ENCODE measurements at places on chromosomes 1 and 21.

- DNase-seq, result no peak
- peaks cover 49% of the 10 kb centered on the region for H3K4me1 ChIP-seq
- no peak overlapping the region for H3K4me3 ChIP-seq
- H3K27ac ChIP-seq, result no peak overlapping the region
- no peaks in the 10 kb centered on the region for H3K36me3 ChIP-seq
Observed at GRCh38 chr1:193412748-193413147, 226.3 kb upstream of the B3GALT2 start.

GRCh38 chr1:57761628-57762027 is 337.8 kb upstream of the DAB1 start:
- no peaks in the 10 kb centered on the region for H3K36me3 ChIP-seq
- DNase-seq, result no peak
- H3K27me3 ChIP-seq, result peaks cover 10% of the 10 kb centered on the region
- H3K4me1 ChIP-seq, result no peaks in the 10 kb centered on the region

DNA sequence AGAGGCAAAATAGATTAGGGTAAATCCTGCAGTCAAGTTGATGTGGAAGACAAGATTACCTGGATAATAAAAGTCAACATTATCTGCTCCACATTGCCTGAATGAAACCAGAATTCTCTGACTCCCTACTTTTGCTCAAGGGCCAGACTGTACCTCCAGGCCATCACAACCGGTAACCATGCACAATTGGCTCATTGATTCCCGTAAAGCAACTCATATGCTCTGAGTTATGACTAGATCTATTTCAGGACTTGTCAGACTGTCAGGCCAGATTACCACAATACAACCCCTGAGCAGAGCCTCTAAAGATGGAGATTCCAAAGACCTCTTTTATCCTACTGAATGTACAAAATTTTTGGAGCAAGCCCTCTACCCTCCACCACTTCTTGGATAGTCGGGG is 90.4 kb downstream of the ODF2L start:
- H3K4me1 ChIP-seq, result no peaks in the 10 kb centered on the region
- H3K27ac ChIP-seq, result no peak overlapping the region

DNA sequence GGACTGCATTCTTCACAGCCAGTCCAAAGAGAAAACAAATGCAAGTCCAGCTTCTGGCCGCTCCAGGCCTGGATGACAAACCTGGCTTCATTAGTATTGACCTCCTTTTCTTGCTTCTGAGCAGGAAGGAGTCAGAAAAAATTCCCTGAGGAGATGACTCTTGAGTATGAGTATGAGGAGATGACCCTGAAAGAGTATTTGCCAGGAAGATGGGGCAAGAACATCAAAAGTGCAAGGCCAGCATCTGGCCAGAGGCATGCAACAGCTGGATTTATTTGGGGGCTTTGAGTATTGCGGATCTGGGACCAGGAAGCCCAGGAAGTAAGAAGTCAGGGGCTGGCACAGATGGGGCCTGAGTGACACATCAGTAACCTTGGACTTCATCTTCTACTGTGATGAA is 113.9 kb downstream of the GLIS1 start:
- no peaks in the 10 kb centered on the region for H3K4me1 ChIP-seq
- no peak for DNase-seq
- H3K36me3 ChIP-seq, result no peaks in the 10 kb centered on the region
- no peaks in the 10 kb centered on the region for H3K27me3 ChIP-seq

GRCh38 chr1:17711941-17712340 is 43.2 kb upstream of the ACTL8 start:
- H3K27ac ChIP-seq, result no peak overlapping the region
- no peaks in the 10 kb centered on the region for H3K36me3 ChIP-seq
- no peaks in the 10 kb centered on the region for H3K4me1 ChIP-seq
- no peak overlapping the region for H3K4me3 ChIP-seq
- H3K27me3 ChIP-seq, result peaks cover 3% of the 10 kb centered on the region

- H3K4me1 ChIP-seq, result no peaks in the 10 kb centered on the region
- DNase-seq, result no peak
- H3K27me3 ChIP-seq, result peaks cover 8% of the 10 kb centered on the region
- no peak overlapping the region for H3K4me3 ChIP-seq
- no peaks in the 10 kb centered on the region for H3K36me3 ChIP-seq
- no peak overlapping the region for H3K27ac ChIP-seq
Observed at GRCh38 chr1:57109247-57109646, 143.4 kb upstream of the C8B start.

DNA sequence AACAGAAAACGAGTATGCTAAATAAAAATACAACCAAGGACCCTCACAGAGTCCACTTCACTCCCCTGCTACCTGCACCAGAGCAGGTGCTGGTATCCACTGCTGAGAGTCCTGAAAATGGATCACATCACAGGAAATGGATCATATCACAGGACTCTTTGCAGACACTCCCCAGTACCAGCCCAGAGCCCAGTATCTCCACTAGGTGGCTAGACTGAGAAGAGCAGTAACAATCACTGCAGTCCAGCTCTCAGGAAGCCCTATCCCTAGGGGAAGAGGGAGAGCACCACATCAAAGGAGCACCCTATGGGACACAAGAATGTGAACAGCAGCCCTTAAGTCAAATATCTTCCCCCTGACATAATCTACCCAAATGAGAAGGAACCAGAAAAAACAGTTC is 28.0 kb downstream of the AGBL4 start:
- no peak overlapping the region for H3K27ac ChIP-seq
- DNase-seq, result no peak
- H3K27me3 ChIP-seq, result peaks cover 3% of the 10 kb centered on the region
- H3K36me3 ChIP-seq, result no peaks in the 10 kb centered on the region
- H3K4me1 ChIP-seq, result no peaks in the 10 kb centered on the region

DNA sequence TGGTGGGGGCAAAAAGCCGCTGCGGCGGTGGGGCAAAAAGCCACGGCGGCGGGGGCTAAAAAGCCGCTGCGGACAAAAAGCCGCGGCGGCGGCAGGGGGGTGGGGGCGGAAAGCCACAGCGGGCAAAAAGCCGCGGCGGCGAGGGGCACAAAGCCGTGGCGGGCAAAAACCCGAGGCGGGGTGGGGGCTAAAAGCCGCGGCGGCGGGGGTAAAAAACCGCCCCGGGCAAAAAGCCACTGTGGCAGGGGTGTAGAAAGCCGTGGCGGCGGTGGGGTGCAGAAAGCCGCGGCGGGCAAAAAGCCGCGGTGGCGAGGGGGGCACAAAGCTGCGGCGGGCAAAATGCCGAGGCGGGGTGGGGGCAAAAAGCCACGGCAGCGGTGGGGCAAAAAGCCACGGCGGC is 3901.8 kb downstream of the SRGAP2C start:
- no peaks in the 10 kb centered on the region for H3K4me1 ChIP-seq
- no peak overlapping the region for H3K4me3 ChIP-seq
- H3K27me3 ChIP-seq, result peaks cover 3% of the 10 kb centered on the region
- no peak for DNase-seq

DNA sequence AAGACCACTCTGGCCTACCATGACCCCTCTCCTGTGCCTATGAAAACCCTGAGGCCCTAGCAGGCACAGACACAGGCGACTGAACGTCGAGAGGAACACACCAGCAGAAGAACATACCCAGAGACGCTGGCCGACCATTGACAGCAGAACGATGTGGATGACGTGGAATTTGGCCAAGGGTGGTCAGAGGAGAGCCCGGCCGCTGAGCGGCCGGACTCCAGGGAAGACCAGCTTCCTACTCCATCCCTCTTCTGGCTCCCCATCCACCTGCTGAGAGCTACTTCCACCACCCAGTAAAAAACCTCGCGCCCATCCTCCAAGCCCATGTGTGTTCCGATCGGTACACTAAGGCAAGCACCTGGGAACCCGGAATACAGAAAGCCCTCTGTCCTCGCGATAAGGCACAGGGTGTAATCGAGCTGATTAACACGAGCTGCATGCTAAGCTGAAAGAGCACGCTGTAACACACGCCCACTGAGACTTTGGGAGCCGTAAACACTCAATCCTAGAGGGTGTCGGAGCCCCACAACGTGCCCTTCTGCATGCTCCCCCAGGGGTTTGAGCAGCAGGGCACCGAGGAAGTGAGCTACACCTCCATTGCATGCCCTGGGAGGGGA is 150.3 kb downstream of the CENPF start:
- no peaks in the 10 kb centered on the region for H3K4me1 ChIP-seq
- no peak for DNase-seq
- H3K36me3 ChIP-seq, result no peaks in the 10 kb centered on the region

- DNase-seq, result no peak
- no peak overlapping the region for H3K27ac ChIP-seq
- H3K27me3 ChIP-seq, result no peaks in the 10 kb centered on the region
- no peaks in the 10 kb centered on the region for H3K36me3 ChIP-seq
- H3K4me1 ChIP-seq, result no peaks in the 10 kb centered on the region
Observed at GRCh38 chr1:76543495-76543894, 323.8 kb upstream of the ST6GALNAC5 start.

DNA sequence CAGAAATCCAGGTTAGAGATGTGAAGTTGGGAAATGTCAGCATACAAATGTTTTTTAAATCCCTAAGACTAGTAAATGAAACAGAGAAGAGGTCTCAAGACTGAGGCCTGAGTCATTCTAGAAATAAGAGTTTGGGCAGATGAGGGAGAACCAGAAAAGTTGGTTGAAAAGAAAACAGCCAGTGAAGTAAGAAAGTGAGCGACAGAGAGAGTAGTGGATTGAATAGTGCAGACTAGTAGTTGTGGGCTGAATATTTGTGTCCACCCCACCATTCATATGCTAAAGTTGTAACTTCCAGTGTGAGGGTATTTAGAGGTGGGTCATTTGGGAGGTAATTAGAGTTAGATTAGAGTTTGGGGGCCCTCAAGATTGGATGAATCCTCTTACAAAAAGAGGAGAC is 889.2 kb downstream of the TTLL7 start:
- H3K36me3 ChIP-seq, result no peaks in the 10 kb centered on the region
- no peak overlapping the region for H3K27ac ChIP-seq
- no peak overlapping the region for H3K4me3 ChIP-seq
- no peaks in the 10 kb centered on the region for H3K4me1 ChIP-seq
- no peak for DNase-seq

DNA sequence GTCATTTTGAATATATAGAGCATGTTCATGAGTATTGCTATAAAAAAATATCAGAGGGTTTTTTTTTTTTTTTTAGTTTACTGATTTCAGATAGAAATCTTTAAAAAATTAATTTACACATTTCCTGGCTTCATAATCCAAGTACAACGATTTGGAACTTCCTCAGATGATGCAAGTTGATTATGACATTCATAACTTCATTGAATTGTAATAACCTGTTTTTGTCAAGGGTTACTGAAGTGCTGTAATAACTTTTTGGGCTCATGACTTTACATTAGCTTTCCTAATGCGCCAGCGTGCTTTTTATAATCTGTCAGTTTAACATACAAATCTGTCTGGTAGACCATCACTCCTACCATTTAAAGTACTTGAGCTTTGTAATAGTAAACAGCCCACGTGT is 81.3 kb downstream of the SASS6 start:
- H3K36me3 ChIP-seq, result peaks cover 30% of the 10 kb centered on the region
- peaks cover 59% of the 10 kb centered on the region for H3K4me1 ChIP-seq
- no peak overlapping the region for H3K4me3 ChIP-seq
- H3K27ac ChIP-seq, result peak overlapping the region; percentile 66
- no peaks in the 10 kb centered on the region for H3K27me3 ChIP-seq

- no peak overlapping the region for H3K4me3 ChIP-seq
- no peak overlapping the region for H3K27ac ChIP-seq
- DNase-seq, result no peak
- no peaks in the 10 kb centered on the region for H3K4me1 ChIP-seq
Observed at GRCh38 chr1:234780531-234781162, 170.7 kb upstream of the IRF2BP2 start.

DNA sequence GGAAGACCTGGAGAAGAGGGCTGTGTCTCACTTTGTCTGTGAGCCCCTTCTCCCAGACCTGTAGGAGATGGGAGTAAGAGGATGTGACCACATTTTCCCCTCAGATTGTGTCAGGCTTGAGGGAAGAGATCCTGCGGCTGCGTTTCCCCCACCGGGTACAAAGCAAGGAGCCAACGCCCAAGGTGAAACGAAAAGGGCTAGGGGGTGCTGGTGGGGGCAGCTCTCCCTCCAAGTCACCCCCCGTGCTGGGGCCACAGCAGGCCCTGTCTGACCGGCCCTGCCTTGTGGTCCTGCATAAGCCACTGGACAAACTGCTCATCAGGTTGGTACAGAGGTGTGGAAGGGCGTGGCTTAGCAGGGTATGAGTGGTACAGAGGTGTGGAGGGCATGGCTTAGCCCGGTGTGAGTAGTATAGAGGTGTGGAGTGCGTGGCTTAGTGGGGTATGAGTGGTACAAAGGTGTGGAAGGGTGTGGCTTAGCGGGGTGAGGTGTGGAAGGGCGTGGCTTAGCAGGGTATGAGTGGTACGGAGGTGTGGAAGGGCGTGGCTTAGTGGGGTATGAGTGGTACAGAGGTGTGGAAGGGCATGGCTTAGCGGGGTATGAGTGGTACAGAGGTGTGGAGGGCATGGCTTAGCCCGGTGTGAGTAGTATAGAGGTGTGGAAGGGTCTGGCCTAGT is 30.6 kb downstream of the HYI start:
- no peak for DNase-seq
- H3K36me3 ChIP-seq, result peaks cover 11% of the 10 kb centered on the region
- no peak overlapping the region for H3K27ac ChIP-seq
- no peak overlapping the region for H3K4me3 ChIP-seq
- no peaks in the 10 kb centered on the region for H3K27me3 ChIP-seq
- H3K4me1 ChIP-seq, result no peaks in the 10 kb centered on the region

DNA sequence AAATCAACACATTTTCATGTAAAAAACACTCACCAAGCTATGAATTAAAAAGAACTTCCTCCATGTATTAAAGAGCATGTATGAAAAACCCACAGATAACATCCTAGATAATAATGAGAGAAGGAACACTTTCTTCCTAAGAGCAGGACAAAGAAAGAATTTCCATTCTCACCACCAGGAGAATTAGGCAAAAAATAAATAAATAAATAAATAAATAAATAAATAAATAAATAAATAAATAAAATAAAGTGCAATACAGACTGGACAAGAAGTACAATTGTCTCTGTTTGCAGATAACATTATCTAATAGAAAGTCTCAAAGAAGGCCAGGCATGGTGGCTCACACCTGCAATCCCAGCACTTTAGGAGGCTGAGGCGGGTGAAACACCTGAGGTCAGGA is 218.2 kb downstream of the BRINP3 start:
- no peaks in the 10 kb centered on the region for H3K4me1 ChIP-seq
- DNase-seq, result no peak
- H3K27me3 ChIP-seq, result no peaks in the 10 kb centered on the region
- no peak overlapping the region for H3K4me3 ChIP-seq

GRCh38 chr1:65795311-65795710 is 2.6 kb downstream of the PDE4B start:
- H3K27me3 ChIP-seq, result peaks cover 33% of the 10 kb centered on the region
- no peaks in the 10 kb centered on the region for H3K4me1 ChIP-seq
- DNase-seq, result no peak
- no peak overlapping the region for H3K27ac ChIP-seq

GRCh38 chr1:246836209-246836966 is 95.4 kb downstream of the AHCTF1 start:
- H3K4me3 ChIP-seq, result no peak overlapping the region
- no peak for DNase-seq
- H3K27ac ChIP-seq, result no peak overlapping the region
- peaks cover 7% of the 10 kb centered on the region for H3K27me3 ChIP-seq

All from activated naive CD4-positive, alpha-beta T cell treated with anti-CD3 and anti-CD28 coated beads for 36 hours (primary cell).